Choroid plexus epithelial cell (primary cell): ENCODE measurements at places on chromosomes 3 and 15.

- DNase-seq = no peak
Measured at GRCh38 chr15:81783586-81783985, 262.2 kb downstream of the MEX3B start.

- DNase-seq = no peak
Measured at GRCh38 chr3:72489901-72490300, 358.3 kb downstream of the SHQ1 start.

DNA sequence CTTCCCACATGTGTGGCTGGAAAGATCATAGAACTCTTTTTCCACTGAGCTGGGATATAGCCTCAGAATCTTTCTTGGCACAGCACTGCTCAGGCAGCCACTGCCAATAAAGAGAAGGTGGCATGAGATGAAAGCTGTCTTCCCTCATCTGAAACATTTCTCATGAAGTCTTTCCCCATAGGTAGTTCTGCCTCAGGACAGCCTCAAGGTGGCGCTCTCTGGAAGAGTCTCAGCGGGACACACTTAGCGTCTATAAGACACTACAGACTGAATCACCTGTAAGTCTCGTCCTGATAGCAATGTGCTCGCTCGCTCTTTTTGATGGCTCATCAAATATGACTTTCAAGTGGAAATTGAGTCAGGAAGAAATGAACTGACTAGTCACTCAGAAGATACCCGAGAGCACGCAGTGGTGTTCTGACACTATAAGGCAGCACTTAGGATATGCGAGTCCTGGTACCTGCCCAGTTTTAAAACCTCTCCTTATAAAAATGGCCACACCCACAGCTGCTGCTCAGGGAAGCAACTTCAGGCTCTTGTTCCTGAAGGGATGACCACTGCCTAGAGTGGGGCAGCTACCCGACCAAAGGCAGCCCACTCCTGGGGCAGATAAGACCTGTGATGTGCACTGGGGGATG, 269.5 kb downstream of the SUCLG2 start:
- DNase-seq = peak; percentile 78

- peak; percentile 48 for DNase-seq
Measured at GRCh38 chr15:64013179-64014062, 32.9 kb downstream of the DAPK2 start.

GRCh38 chr3:187042346-187042745, 97.0 kb downstream of the RPL39L start:
- DNase-seq = no peak

GRCh38 chr3:50154840-50155490, at the start of gene SEMA3F:
TSS of gene SEMA3F (plus strand) at chr3:50155324. CDS start at chr3:50159623, 4,299 bp downstream.
- DNase-seq = peak; percentile 62

- DNase-seq = no peak
Measured at GRCh38 chr15:27427276-27427675, 456.3 kb downstream of the GABRG3 start.

GRCh38 chr3:32335365-32336112, 56.1 kb upstream of the CMTM7 start:
- DNase-seq = no peak

DNA sequence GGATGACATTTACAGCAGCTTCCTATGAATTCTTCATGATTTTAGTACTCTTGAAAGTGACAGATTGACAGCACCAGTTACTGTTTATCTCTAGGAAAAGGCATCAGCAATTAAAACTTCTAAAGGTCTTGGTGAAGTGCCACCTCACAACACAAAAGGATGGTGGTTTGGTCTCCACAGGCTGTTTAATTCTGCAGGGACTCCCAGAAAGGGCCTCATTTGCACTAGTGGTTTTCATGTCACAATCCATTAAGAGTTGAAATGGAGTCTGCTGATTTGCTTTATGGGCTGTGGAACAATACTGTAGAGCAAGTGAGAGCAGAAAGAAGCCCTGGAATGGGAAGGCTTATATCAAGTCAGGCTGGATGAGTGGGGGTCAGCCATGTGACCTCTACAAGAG, 225.3 kb upstream of the KCNMB2 start:
- DNase-seq = no peak

- DNase-seq = peak; percentile 30
Measured at GRCh38 chr15:95770196-95770595, 560.3 kb upstream of the NR2F2 start.

DNA sequence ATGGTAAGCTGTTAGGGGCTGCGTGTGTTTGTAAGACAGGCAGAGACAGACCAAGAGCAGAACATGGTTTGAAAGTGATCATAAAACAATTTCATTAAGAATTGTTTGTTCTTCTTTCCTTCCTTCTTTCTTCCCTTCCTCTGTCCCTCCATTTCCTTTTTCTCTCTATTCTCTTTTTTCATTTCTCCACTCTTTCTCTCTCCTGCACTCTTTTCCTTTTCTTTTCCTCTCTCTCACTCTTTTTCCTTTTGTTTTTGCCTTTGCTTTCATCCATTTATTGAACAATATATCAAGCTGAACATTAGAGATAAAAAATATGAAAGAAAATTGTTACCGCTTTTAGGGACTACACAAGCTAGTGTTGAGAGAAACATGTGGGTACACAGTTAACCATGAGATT, 62.2 kb upstream of the GOLIM4 start:
- no peak for DNase-seq

- DNase-seq = no peak
Measured at GRCh38 chr15:62465173-62465572, 300.1 kb upstream of the C2CD4B start.

DNA sequence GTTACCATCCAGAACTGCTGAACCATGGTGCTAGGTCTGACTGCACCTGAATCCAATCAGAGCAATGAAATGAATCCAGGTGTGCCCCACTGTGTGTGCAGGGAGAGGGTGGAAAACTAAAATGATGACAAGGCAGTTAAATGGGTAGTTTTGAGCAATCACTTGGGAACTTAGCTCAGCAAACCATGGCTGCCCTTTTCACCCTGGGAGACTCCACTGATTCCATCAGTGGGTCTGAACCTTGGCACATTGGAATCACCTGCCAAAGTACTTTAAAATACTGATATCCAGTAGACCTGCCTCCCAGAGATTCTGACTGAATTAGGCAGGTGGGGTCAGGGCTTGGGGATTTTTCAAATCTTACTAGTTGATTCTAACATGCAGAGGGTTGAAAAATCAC, 59.8 kb upstream of the USP3 start:
- DNase-seq = no peak

- peak; percentile 56 for DNase-seq
Measured at GRCh38 chr3:120145542-120146285, 51.5 kb upstream of the GSK3B start.

DNA sequence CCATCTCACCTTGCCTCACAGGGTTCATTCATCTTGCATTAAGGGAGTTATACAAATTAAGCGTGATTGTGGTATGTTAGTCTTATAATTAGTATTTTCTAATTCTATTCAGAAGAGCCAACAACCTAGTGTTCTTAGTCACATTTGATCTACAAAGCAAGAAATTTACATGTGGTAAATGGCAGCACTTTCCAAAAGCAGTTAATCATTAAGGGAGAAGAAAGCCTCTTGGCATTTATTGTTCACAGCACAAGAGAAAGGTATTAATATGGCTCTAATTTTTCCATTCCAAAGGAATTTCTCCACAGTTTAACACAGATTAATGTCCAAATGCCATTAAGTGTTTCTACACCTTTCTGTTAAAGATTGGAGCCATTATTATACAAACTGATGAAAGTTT, 1077.1 kb downstream of the ZPLD1 start:
- no peak for DNase-seq
